ENCODE measurements at places on chromosomes 1 and 21.

DNA sequence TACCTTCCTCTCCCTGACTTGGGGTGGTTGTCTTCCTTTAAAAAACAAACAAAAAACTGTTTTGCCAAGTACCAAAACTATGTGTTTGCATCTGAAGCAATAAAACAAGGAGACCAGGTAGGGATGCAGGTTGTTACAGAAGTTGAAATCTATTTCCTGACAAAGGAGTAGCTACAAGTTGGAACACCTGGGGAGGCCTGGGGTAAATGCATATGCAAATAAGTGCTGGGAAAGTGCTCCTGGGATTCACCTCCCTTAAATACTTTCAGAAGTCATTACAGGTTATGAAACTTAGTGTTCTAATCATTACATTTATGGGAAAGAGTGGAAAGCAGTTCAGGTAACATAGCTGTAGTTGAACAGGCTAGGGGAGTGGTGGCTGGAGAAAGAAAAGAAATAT lies 1.9 kb upstream of the TSNAX start:
- DNase-seq, result no peak

DNA sequence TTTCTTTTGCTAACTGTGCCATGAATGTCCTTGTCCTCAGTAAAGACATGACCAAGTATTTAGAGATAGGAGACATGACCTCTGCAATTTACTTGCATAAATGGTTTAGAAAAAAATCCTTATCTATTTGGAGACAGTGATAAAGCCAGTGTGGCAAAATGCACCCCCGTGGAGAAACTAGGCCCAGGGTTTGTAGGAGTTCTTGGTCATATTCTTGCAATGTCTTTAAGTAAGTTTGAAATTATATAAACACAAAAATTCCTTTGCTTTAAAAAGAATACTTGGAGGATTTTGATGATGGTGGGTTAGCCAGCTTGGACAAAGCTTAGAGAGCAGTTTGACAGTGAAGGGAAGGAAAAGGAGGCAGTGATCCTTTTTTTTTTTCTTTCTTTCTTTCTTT lies 101.9 kb upstream of the SLC45A1 start:
- DNase-seq, result no peak

GRCh38 chr1:46483589-46483988 lies 6.0 kb upstream of the DMBX1 start:
- no peak for DNase-seq

DNA sequence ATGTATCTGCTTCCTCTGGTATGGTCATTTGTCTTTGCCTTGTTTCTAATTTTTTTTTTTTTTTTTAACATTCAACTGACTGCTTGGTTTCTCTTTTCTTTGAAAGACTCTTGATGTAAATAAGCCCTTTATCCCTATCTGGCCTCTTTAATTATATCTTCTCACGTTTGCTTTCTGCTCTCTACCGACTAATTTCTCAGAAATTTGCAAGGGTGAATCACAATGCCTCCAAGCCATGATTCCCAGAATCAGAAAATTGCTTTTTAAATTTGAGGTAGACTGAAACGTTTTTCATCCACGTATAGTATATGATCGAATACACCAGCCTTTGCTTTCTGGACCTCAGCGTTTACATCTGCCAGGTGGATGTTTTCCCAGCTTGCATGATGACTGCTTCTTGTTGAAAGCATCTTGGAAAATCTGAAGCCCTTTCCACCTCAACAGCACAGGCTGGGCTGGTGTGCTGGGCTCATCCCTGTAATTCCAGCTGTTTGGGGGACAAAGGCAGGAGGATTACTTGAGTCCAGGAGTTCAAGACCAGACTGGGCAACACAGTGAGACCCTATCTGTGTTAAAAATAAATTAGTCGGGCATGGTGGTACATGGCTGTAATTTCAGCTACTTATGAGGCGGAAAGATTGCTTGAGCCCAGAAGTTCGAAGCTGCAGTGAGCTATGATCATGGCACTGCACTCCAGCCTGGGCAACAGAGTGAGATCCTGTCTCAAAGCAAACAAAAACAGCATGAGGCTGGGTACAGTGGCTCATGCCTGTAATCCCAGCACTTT lies 35.0 kb upstream of the GPR137B start:
- no peak for DNase-seq

GRCh38 chr21:38114717-38115333 lies 142.0 kb upstream of the KCNJ15 start:
- DNase-seq, result no peak
